ENCODE measurements at places on chromosomes 3 and 15.

GRCh38 chr3:161296814-161297213 lies 74.5 kb downstream of the SPTSSB start:
- DNase-seq = no peak

- no peak for DNase-seq
These were observed 8.3 kb downstream of the SEMA3G start for GRCh38 chr3:52436500-52437149.

DNA sequence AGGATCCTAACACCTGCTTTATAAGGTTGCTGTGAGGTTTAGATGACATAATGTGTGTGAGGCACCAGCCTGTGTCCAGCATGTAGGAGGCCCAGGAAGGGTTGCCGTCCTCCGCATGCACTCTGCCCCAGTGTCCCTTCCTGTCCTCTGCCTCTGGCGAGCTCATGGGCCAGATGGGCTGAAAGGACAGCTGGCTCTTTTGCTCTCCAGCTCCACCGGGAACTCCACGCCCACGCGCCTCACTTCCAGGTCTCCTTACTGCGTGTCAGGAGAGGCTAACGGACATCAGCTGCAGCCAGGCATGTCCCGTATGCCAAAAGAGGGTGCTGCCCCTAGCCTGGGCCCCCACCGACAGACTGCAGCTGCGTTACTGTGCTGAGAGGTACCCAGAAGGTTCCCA lies 12.2 kb downstream of the MUC20 start:
- no peak for DNase-seq

DNA sequence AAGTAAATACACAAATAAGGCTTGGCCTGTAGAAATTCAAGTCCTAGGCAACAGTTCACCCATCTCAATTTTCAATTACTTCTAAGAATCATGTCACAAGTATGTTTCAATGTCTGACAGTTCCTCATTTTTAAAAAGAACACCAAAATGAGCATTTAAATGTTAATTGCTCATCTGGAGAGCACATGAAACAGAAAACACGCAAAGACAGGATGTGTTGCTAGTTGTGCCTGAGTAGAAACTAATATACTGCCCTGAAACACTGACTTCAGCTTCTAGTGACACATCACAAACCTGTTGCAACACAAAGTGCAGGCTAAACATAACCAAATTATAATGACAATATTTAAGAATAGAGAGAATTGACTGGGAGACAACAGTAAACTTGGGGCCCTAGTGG lies 167.3 kb upstream of the THBS1 start:
- no peak for DNase-seq

- DNase-seq = no peak
These were observed 8.6 kb downstream of the GABRR3 start for GRCh38 chr3:98026425-98027084.

- no peak for DNase-seq
These were observed 112.6 kb downstream of the FNDC3B start for GRCh38 chr3:172151651-172152649.

- DNase-seq = no peak
These were observed 402.5 kb upstream of the TPM1 start for GRCh38 chr15:62639906-62640605.

GRCh38 chr15:31079519-31079918 lies 22.0 kb downstream of the TRPM1 start:
- no peak for DNase-seq

- DNase-seq = no peak
These were observed 6.5 kb downstream of the KLF13 start for GRCh38 chr15:31333119-31333518.

DNA sequence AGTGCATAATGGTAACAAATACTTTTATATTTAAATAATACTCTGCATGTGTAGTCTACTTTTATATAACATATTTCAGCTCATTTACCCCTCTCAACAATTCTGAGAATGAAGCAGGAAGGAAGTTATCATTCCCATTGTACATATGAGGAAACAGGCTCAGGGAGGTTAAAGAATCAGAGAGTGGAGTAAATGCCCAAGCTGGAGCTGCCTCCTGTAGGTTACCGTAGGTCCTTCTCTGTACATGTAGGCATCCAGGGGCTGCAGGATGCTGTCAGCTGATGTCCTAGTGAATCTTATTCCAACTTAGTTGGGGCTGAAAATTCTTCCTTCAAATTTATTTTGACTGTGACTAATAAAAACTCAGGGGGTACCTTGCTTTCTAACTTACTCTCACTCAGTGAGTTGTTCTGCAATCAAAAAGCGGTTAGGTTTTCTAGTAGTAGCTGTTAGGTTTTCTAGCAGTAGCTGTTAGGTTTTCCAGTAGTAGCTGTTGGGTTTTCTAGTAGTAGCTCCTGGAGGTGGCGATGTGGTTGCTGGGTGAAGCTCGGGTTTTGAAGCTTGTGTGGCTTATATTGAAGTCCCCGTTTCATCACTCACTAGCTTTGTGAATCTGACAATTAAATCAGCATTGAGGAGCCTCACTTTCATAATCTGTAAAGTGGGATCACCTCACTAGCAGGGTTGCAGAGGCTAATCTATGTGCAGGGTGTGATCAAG lies 357.0 kb downstream of the NR2F2 start:
- no peak for DNase-seq

DNA sequence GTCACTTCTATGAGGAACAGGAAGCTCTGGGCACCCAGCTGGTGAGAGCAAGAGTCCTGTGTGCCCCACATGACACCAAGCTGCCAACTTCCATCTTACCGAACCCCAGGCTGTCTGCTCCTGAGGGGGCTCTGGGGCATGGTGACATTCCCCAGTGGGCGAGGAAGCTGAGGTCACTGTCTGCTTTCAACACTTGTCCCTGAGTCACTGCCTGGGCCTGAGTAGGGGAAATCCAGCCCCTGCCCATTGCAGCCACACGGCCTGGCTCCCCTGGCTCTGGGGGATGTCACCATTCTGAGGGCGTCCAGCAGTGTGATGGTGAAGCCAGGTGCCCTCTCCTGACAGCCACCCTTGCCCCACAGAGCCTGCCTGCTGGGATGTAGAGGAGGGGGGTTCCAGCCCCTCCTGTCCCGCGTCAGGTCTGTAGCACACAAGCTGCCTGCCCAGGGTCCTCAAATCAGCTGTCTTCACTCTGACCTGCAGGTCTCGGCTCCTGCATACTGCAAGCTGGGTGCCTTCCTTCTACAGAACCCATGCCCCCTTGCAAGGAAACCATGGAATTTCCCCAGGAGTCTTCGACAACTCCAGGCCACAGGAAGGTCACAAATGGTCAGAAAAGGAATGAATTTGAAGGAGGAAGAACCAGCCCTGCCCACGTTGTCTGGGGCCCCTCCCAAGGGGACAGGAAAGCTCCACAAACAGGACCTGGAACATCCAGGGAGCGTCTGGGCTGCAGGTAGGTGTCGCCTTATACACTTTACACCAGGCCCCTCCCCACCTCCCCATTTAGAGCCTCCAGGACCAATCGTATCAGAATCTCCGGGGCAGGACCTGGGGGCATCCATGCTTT lies 69.9 kb upstream of the GATM start:
- no peak for DNase-seq

DNA sequence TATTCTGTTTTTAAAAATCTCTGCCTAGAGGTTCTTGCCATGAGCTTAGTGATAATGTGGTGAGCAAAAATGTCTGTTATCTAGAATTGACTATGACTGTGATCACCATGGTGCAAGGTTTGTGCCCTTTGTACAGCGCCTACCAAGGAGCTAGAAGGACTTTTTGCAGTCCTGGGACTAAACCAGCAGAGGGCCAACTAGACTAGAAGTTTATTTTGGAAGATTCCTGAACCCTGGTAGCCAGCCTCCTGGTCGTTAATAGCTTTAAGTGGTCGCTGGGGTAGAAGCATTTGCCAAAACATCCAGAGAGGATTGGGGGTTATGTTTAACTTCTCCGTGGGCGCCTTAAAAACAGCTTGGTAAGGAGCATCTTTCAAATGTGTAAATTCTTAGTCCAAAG lies 7.8 kb downstream of the SCG5 start:
- no peak for DNase-seq

Data from NCI-H1436 treated with DMSO at 0.1 percent for 48 hours (cell line).